ENCODE measurements at places on chromosomes 16 and 17.

DNA sequence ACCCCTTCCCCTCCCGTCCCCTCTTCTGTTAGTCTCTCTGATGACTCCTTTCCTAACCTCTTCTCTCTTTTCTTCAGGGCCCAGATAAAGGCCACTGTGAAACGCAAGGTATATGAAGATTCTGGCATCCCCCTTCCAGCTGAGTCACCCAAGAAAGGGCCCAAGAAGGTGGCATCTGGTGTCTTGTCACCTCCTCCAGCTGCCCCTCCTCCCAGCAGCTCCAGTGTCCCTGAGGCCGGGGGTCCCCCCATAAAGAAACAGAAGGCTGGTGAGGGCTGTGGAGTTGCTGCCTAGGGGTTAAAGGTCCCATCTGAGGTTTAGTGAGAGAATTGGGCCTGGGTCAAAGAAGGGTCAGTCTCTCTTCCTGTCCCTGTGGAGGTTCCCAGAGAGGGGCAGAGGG, 4.0 kb downstream of the RNASEK start:
- DNase-seq, result no peak

DNA sequence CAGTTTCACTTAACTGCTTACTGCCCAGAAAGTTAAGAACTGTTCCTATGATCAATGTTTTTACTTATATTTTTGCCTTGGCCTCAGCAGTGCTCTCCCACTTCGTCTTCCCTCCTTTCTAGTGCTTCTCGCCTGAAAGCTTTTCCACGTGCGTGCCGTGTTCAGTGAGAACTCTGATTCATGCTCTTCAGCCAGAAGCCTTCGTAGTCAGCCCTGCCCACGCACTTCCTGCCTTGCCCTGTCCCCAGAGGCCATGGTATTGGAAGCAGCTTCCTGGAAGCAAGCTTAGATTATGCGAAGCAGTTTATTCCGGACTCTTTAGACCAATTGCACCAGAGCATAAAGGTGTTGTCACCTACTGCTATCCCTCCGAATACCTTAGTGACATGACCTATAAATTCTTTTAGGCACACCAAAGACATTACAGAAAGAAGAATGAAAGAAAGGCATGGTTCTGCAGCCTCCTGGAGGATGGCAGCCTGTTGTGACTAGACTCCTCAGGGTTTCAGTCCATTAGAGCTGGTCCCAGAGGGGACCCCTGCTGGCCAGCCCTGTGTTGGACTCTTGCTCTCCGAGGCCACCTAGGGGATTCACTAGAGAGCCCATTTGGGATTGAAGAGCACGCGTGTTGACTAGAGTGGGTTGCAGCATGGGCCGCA, 105.2 kb downstream of the RPTOR start:
- peak; percentile 33 for DNase-seq

- no peak for DNase-seq
Observed at GRCh38 chr17:65830356-65830755, 268.9 kb upstream of the AXIN2 start.

DNA sequence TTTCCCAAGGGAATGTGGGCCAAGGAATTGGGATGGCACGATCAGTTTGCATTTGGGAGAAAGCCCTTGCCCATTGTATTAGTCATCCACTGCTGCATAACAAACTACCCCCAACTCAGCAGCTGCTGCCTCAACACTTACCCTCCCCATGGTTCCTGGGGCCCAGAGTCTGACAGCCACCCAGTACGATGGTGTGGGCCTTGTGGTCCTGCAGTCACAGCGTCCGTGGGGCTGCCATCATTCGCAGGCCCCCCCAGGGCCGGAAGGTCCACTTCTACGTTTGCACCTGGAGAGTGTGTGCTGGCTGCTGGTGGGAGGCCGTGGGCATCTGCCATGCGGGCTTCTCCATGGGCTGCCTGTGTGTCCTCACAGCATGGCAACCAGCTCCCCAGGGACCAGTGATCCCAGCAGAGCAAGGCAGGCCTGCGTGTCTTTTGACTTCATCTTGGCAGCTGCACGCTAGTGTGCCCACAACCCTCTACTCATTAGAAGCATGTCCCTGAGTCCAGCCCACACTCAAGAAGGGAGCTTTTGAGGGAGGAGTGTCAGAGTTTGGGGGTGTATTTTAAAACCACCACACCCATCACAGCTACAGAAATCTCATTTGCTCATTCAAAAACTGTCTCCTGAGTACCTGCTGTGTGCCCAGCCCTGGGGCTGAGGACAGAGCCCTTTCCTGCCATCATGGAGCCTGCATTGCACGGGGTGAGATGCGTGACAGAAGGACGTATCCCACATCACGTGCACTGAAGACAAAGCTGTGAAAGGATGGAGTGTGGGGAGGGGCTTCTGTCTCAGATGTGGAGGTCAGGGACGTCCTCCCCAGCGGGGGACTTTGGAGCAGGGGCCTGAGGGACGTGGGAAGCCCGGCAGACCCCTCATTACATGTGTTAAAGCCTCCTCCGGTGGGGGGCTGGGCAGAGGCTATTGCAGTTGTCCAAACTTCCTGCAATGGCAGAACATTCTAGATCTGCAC, 185.0 kb upstream of the ZNF469 start:
- DNase-seq, result no peak

- no peak for DNase-seq
Observed at GRCh38 chr16:55017321-55017720, 86.7 kb downstream of the IRX5 start.

DNA sequence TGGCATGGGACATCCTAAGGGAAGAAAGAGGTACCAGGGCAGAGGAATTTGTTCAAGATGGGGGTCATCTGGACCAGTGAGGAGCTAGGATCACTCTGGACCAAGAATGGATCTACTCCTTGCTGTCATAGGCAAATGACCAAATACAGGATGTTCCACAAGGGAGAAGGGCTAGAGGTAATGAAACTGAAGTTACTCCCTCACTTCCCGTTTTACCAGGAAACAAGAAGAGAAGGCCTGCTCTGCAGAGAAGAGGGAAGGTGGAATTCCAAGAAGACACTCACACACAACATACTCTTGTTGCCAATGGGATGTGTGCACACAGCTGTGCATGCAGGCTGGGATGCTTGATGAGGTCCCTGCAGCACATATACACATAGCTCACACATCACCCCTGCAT, 38.6 kb downstream of the NEUROD2 start:
- DNase-seq, result no peak

DNA sequence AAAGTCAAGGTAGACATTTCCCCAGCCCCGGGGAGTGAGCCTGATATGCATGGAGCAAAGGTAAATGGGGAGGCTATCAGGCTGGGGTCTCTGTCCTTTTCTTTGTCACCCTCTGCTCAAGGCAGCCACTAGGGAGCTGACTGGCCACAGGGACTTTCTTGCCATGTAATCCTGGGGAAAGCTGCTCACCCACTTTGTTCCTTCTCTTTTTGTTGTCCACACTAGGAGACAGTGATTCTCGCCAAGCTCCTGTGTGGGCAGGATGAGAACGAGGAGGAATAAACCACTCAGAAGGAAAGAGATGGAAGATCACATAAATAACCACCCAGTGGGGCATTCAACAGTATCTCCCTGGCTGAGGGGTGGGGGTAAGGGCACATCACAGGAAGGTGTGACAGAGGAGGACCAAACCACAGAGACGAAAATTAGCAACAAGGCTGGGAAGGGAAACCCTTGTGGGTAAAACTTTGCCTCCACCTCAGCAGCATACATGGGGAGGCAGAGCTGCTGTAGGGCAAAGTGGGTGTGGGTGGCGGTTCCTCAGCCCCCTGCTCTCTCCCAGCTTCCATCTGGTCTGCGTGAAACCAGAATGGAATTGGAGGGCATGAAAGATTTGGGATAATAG, 26.2 kb upstream of the CCL1 start:
- no peak for DNase-seq

DNA sequence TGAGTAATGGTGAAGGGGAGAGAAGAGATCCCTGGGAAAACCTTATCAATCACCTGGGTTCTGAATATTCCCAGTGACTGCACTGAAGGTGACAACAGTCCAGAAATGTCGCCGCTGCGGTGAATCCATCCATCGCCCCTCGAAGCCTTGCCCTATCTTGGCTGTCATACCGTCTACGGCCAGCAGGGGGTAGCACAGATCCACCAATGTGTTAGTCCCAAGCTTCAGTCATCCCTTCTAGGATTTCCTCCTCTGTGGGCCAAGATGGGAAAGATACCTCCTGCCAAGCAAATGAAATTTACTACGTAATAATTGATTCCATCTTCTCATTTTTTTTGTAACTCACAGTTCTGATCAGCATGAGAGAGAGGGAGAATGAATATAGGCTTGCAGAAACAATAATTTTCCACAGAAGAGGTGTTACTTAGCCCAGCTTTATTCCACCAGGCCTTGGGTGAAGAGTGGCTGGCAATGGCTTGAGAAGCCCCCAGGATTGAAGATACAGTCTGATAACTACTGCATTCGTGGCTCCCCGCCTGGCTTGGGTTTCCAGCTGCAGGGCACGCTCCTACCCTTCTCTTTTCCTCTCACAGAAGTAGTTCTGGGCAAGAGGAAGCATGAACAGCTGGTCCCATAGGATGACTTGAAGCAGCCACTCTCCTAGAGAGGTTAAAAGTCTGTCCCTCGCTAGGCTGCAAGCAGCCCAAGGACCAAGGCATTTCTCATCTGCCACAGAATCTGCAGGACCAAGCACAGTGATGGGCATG, 2.6 kb upstream of the FMNL1 start:
- peak; percentile 69 for DNase-seq

GRCh38 chr16:90031931-90032673, 12.8 kb upstream of the DBNDD1 start:
- DNase-seq, result no peak

GRCh38 chr16:75456971-75457370, 7.5 kb downstream of the TMEM170A start:
- DNase-seq, result no peak

DNA sequence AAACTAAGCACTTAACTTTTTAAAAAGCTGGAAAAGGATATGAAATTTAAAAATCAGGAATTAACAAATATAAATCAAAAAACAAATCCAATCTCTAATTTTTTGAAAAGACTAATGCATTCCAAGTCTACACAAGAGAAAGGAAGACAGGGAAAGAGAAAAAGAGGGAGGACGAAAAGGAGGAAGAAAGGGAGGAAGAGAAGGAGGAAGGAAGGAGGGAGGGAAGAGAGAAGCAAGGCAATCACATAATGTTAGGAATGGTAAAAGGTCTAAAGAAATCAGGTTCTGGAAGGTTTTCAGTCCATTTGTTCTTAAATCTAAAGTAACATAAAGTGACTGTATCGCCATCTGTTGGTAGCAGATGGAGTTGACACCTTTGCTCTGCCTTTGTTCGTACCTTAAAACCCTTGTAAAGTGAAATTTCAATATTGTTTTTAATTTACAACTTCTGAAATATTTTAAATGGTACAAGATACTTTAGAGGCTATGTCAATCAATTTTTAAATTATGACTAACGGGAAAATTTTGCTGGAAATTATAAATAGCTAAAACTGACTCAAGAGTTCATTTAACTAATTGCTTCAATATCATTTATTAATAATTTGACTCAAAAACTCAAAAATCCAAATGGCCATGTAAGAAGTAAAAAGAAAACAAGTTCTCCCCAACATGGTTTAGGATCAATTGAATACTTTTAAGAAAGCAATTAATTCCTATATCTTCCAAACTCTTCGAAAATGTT, 20.4 kb upstream of the CDYL2 start:
- no peak for DNase-seq

- DNase-seq, result no peak
Observed at GRCh38 chr17:17765359-17766076, 71.3 kb downstream of the SREBF1 start.

GRCh38 chr16:68061396-68061795, 23.8 kb upstream of the NFATC3 start:
- DNase-seq, result no peak

DNA sequence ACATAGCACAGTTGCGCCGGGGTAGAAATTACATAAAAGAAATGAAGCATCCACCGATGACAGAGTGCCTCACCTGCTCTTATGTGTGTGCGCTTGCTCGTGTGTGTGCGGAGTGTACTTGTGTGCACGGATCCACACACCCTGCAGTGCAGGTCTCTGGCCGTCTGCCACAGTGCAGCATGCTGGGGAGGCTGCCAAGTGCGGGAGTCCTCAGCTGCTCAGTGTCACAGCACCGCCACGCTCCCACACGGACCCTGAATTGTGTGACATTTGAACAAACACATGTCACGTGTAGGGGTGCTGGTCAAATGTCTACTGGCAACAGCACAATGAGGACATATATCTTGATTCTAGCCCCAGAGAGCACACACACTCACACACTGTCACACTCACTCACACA, 243.0 kb upstream of the MYOCD start:
- no peak for DNase-seq
